ENCODE measurements at places on chromosomes 1 and 21. TPM values are rescaled to one million over a fixed set of nuclear protein-coding genes. Genes with fewer than 3 reads are reported as not detected.

The ZZZ3 gene
- polyA plus RNA-seq: 14.6 TPM

The FAM72C gene
- 0.51 TPM for polyA plus RNA-seq

The HSPA13 gene
- polyA plus RNA-seq: 12.3 TPM

The C1orf52 gene
- 18.4 TPM for polyA plus RNA-seq

The IRF6 gene
- polyA plus RNA-seq: 2.6 TPM

The CYP4A22 gene
- 0.08 TPM for polyA plus RNA-seq

The KRTAP13-2 gene
- polyA plus RNA-seq: not detected

The ADAM30 gene
- polyA plus RNA-seq: not detected

The THEM5 gene
- polyA plus RNA-seq: not detected

The LCE2A gene
- polyA plus RNA-seq: not detected

The FAM72D gene
- not detected for polyA plus RNA-seq

The C8B gene
- polyA plus RNA-seq: not detected

The PADI2 gene
- 2.9 TPM for polyA plus RNA-seq

The LMOD1 gene
- 601 TPM for polyA plus RNA-seq

The PRAMEF33 gene
- polyA plus RNA-seq: not detected

The FCRLB gene
- polyA plus RNA-seq: 0.36 TPM

The SLFNL1 gene
- polyA plus RNA-seq: 0.51 TPM

The C4BPA gene
- 0.50 TPM for polyA plus RNA-seq

The C2CD4D gene
- polyA plus RNA-seq: not detected

The ANGPTL7 gene
- polyA plus RNA-seq: 10.8 TPM

The PCP4 gene
- polyA plus RNA-seq: 3.9 TPM

The PBX1 gene
- 14.0 TPM for polyA plus RNA-seq

The KIF21B gene
- polyA plus RNA-seq: 0.63 TPM

The CZIB gene
- polyA plus RNA-seq: 126 TPM

The ASTN1 gene
- polyA plus RNA-seq: not detected

The PRRX1 gene
- polyA plus RNA-seq: 15.2 TPM

The NBPF6 gene
- not detected for polyA plus RNA-seq

The CD53 gene
- polyA plus RNA-seq: 8.0 TPM

The OR2L3 gene
- not detected for polyA plus RNA-seq

The PPFIA4 gene
- 5.9 TPM for polyA plus RNA-seq

The PGLYRP4 gene
- not detected for polyA plus RNA-seq

The PRSS38 gene
- polyA plus RNA-seq: not detected

The TMEM200B gene
- 5.4 TPM for polyA plus RNA-seq

The ZYG11A gene
- 0.13 TPM for polyA plus RNA-seq

The FAM72A gene
- 2.4 TPM for polyA plus RNA-seq

The C1orf226 gene
- polyA plus RNA-seq: 5.6 TPM

The TFB2M gene
- 5.8 TPM for polyA plus RNA-seq

The DTL gene
- polyA plus RNA-seq: not detected

The ARHGEF16 gene
- polyA plus RNA-seq: 8.8 TPM

The SPAG17 gene
- not detected for polyA plus RNA-seq

The KRTCAP2 gene
- polyA plus RNA-seq: 179 TPM

The ARHGAP29 gene
- polyA plus RNA-seq: 18.8 TPM
